ENCODE measurements at places on chromosomes 11 and 22.

GRCh38 chr11:35650006-35650405, 12.6 kb upstream of the TRIM44 start:
- no peak for DNase-seq

DNA sequence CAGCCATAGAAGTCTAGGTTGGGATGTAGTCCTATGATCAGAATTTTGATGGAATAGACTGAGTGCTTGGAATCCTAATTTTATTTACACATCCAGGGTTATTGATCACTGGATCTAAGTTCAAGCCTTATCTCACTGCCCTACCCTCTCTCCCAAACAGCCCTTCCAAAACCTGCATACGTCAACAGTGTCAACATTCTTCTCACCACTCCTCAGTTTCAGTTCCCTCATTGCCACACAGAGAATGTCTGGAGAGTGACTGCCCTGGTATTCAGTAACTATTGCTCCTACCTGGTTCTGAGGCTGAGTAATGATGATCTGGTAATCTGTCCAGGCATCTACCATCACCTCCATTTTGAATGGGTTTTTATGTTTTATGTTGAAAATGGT, 60.0 kb downstream of the GLYATL1 start:
- no peak for DNase-seq

GRCh38 chr11:1877211-1878136, 14.2 kb downstream of the PRR33 start:
- DNase-seq, result no peak

DNA sequence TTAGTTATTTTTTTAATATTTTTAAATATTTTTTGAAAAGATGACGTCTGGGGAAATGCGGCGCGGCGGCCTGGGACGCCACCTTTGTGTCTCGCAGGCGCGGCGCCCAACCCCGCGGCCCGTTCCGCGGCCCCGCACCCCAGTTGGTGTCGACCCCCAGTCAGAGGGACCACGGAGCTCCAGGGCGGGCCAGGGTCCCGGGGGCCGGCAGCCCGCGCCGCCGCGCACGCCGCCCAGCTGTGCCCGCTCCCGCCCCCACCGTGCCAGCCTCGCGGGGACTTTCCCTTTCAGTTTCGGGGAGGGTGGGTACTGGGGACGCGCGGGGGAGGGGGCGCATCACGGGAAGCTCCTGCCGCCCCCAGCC, 1.6 kb downstream of the CCND1 start:
- peak; percentile 27 for DNase-seq

DNA sequence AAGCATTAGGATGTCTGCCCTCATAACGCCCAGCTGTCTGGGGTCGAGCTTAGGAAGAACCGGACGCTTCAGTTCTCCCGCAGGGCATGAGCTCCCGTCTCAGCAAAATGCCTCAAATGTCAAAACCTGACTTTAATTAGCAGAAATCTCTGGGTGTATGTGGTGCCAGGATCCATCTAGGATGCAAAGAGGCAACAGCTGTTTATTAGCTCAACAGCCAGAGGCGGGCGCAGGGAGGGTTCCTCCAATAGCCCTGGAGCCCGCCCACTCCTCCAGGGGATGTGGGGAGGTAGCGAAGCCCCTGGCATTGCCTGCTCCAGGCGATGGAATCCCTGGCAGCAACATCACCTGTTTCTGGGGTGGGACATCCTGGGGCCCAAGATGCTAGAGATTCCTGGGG, 39.4 kb upstream of the RTL6 start:
- no peak for DNase-seq

- no peak for DNase-seq
These were observed at the start of gene SOX6 for GRCh38 chr11:16356057-16356760. Gene SOX6, minus strand, starts transcription at chr11:16356546. Its CDS starts 15,298 bp downstream, at chr11:16341248.

GRCh38 chr22:30192427-30192826, 54.1 kb downstream of the LIF start:
- DNase-seq, result no peak

DNA sequence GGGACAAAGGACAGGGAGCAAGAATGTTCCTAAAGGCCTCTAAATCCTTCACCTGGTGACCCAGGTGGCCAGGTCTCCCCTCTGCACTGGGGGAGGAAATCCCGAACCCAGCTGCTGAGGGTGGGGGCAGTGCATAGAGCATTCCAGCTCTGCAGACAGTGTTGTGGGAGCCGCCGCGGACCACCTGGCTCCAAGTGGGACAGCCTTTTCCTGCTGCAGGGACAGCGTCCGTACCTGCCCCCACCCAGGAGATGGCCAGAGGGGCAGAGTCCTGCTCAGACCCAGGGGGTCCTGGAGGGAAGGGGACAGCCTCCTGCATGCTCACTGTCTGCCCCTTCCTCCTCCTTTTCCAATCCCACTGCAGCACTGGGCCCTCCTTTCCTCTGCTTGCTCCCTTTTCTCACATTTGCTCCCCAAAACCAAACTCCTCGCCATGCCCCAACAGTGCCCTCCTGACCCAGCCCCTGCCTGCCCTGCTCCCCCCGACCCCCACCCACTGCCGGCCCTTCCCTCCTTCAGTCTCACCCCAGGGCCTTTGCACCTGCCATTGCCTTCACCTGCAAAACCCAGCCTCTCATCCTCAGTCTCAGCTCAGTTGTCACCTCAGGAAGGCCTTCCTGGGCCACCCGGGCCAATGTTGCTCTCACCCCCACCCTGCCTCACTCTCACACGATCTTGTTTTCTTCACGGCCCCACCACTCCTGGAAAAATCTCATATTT, 12.8 kb downstream of the PNPLA5 start:
- DNase-seq, result no peak

DNA sequence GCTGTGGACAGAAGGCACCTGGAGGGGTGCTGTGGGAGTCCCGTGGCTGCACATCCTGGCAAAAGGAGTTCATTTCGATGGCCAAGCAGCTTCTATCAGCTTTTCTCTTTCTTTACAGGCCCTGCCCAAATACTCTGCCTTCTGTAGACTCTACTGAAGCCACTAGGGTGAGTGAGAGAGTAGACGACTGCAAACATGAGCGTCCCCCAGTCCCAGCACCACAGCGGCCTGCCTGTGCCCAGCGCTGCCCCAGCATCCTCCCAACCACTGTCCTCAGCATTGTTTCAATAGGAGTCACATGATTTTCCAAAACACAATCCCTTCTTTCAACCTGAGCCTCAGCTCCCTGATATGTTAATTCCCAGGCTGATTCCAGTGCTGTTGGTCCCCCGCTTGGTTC, 110.0 kb downstream of the KIRREL3 start:
- DNase-seq, result no peak

DNA sequence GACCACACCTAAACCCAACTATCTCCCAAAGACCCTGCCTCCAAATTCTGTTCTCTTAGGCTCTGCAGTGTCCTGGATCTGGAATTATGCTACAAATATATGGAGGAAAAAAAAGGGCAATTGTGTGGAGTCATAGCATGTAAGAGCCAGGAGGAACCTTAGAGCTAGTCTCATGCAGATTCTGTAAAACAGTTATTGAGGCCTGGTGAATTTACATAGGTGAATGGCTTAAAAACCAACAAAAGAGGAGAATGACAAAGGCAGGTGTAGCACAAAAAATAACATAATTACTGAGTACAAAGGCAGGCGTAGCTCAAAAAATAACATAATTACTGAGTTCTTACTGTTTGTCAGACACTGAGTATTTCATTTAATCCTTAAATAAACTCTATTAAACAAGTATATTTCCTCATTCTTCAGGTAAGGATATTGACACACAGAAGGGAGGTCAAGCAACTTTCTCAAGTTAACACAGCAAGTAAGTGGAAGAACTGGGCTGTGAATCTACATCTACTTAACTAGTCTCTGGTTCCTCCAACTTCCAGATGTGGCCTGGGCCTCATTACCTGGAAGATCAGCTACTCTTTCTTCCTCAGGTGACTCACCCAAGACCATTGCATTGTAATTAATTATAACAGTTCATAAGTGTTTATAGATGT, 938.9 kb upstream of the TENM4 start:
- no peak for DNase-seq

DNA sequence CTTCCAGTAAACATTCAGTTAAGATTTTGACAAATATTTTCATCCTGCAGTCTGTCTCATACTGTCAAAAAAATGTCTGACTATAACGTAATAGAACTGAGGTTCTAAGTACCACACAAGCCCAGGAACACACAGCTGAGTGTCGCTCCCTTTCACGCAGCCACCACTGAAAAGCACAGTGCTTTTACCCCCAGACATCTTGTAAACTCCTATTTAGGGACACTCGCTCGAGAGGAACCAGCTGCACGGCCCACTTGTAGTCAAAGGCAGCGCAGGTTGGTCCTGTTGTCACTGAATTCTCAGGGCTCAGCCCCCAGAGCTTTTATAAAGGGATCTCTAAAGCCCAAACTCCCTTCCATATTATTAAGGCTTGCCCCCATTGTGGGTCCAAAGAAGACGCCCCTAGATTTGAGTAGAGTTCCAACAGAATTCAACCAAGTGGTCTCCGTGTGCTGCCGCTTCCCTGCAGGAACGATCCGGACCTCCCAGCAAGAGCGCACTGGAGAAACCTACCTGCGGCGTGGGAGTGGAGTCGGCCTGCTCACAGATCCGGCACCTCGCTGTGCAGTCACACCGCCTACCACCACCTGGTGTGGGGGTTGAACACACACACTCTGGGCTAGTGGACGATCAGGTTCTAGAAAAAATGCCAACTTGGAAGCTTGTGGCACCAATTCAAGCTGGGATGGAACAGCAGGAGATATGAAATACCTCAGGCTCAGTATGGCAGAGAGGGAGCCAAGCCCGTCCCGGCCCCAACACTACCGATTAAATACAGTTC, 23.4 kb downstream of the ASPHD2 start:
- no peak for DNase-seq

DNA sequence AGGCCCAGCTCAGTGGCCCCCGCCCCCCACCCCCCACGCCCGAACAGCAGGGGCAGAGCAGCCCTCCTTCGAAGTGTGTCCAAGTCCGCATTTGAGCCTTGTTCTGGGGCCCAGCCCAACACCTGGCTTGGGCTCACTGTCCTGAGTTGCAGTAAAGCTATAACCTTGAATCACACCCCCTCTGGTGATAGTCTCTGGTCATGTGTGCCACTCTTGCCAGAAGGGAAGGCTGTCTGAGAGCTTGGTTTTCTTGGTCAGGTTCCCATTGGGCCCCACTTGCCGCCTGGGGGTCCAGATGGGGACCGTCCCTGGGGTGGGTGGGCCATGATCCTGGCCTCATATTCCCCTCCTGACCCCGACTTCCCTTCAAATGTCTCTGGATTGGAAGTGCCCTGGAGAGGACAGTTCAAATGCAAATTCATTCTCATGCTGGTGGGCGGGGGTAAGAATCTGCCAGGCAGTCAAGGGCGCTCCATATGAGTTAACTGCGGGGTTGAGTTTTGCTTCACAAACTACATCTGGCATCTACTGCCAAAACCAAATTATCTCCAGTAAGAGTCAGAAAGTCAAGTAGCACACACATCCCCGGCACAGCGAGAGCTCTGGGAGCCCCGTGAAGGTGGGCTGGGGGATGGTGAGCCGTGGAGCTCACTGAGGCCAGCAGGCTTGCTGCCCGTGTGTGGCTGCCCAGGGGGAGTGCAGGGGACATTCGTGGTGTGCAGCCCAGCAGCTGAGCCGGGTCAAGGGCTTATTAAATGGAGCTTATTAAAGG, 35.7 kb downstream of the B3GAT1 start:
- no peak for DNase-seq

DNA sequence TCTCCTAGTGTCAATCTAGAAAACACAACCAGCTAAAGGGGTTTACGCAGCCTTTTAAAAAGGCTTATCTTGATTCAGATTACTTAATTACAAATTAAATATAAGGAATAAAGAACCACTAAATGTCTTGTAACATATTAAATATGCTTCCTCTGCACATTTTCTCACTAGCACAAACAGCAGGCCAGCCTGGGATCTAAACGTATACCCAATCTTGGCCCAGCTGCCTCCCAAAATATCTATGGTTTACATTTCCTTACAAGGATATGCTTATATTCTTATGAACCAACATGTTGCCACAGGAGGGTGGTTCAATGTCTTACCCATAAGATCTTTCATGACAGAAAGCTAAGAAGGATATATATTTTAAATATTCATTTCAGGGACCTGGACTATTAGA, 7.7 kb downstream of the LGR4 start:
- no peak for DNase-seq

DNA sequence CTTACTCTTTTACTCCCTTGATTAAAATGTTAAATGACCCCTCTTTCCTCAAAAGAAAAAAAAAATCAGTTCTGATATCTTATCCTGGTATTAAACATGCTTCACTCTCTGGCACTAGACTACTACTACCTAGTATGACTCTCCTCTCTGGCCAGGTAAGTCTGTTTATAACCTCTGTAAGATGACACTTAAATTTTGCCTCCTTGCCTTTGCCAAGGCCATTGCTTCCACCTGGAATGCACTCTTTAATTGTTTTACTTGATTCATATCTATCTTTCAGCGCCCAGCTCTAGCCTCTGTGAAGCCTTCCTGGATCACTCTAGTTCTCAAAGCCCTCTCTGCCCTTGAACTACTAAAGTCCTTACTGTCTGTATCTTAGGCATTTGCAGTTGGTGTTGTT, 170.4 kb downstream of the ETS1 start:
- no peak for DNase-seq

DNA sequence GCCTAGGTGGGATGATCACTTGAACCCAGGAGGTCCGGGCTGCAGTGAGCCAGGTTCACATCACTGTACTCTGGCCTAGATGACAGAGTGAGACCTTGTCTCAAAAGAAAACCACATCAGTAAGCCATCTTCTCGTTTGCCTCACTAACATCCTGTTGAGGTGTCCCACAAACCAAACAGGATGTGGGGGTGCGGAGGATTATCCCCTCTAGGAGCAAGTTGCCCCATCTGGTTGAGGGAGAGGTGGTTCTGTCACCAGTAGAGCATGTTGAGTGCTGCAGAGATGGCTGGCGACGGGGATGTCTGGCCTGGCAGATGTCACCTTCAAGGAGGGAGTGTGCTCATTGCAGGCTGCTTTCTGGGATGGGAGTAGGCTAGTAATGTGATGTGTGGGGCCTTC, 72.4 kb downstream of the ZNRF3 start:
- DNase-seq, result peak; percentile 60

GRCh38 chr22:41256254-41257253, 15.8 kb upstream of the CHADL start:
- DNase-seq, result no peak

DNA sequence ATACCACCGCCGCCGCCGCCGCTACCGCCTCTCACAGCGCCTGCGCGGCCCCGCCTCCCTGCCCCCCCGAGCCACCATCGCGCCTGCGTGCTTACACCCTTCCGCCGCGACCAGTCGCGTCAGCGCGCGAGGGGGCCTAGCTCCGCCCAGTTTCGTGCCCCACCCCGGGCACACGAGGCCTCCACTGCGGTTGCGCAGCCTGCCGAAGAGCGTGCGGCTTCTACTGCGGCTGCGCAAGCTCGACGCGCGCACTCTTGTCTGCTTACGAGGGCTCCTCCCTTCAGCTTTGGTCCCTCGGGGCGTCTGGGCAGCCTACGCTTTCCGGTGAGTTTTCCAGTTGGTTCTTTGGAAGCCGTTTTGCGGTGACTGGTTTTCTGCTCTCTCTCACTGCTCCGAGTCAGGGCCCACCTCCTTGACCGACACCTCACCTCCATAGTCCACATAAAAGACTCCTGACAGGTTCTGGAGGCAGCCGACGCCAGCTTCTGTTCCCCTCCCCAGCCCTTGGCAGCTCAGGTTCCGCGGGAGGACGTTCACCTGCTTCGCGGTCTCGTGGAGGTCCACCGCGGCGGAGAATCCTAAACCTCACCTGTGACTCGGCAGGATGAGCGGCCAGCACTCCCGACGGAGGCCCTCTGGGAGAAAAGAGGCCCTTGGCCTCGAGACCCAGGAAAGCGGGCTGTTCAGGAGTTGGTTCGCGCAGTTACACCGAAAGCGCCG, at the start of gene PITPNB:
Gene PITPNB (minus strand): TSS at position 35 of the 720 bp plus-strand sequence. CDS start 65 bp downstream, outside the sequence.
- DNase-seq, result peak; percentile 98

Data from CD4-positive, alpha-beta T cell treated with Interleukin-2 at 100 ng/mL for 4 hours (primary cell).